ENCODE measurements at places on chromosomes 11 and 22.

DNA sequence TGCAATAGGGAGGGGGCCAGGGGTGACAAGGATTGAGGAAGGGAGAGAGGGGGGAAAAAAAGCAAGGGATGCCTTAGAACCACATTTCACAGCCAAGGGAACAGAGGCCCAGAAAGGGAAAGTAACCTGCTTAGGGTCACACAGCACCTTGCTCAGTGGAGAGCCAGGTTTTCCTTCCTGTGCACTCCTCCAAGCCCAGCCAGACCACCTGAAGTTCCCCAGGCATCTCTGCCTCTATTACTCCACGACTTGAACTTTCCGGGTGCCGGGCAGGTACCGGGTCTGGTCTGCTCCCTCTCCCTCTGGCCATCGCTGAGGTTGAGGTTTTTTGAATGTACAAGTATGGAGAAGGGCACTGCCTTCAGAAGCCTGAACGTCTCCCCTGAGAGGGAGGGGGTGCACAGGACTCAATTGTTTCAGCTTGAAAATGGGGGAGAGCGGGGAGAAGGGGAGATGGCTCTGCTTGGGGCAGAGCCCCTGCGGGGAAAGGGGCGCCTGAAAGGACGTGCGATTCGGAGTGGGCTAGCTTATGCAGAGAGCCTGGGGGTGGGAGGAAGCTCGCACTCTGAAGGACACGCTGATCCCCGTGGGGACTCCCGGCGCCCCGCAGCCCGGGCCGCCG lies 516 bp upstream of the SERPINH1 start:
- no peak for DNase-seq

DNA sequence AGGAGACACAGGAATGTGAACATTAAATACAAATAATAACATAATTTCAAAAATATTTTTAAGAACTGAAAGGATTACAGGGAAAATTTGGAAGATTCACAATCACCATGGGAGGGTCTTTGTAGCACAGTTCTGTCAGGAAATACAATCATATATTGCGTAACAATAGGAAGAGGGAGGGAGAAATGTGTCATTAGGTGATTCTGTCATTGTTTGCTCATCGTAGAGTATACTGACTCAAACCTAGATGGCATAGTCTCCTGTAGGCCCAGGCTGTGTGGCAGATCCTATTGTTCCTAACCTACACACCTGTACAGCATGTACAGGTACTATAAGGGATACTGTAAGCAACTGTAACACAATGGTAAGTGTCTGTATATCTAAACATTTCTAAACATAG lies 330.4 kb downstream of the BRD1 start:
- no peak for DNase-seq

GRCh38 chr11:73750228-73750627 lies 10.6 kb downstream of the RAB6A start:
- no peak for DNase-seq

- DNase-seq, result no peak
These were observed 124.3 kb upstream of the TTC12 start for GRCh38 chr11:113189909-113190667.
